ENCODE measurements at places on chromosomes 2 and 18.

DNA sequence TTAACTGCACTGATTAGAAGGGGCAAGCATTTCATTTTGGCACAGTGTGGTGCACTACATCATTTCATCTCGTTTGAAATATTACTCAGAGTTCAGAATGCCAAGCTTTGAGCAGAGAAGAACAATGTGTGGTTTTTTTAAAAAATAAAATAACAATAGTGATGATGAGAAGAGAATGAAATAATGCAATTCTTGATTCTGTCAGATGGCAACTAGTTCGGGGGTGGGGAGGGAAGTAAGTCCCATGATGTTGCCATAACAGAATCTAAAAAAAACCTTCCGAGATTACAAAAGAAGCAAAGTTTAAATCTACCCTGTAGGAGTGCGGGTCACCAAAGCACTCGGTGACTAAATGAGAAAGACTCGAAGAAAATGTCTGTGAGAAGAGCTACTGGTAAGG lies 490.4 kb downstream of the NR4A2 start:
- DNase-seq = no peak

DNA sequence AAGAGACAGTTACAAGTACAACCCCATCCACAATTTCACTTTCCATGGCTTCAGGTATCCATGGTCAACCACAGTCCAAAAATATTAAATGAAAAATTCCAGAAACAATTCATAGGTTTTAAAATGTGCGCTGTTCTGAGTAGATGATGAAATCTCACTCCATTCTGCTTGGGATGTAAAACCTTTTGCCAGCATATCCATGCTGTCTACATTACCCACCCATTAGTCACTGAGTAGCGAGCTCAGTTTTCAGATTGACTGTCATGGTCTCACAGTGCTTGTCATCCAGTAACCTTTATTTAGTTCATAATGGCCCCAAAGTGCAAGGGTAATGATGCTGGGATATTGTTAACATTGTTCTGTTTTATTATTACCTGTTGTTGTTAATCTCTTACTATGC lies 40.5 kb downstream of the SMAD4 start:
- DNase-seq = no peak

DNA sequence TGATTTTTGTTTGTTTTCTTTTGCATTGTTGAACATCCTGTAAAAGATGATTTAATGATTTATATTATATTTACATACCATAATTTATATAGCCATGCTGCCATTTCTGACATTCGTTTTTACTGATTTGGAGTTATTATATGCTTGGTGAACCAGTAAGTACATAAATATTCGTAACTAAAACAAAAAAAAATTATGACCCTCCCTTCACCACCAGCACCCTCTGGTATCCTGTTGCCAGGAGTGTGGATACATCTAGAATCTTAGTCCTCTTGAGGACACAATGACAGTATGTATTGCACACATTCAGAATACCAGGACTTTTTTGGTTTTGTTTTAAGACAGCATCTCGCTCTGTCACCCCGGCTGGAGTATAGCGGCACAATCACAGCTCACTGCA lies 43.9 kb upstream of the B3GNT7 start:
- DNase-seq = no peak

GRCh38 chr2:127166231-127166860 lies 53.8 kb downstream of the CYP27C1 start:
- no peak for DNase-seq

DNA sequence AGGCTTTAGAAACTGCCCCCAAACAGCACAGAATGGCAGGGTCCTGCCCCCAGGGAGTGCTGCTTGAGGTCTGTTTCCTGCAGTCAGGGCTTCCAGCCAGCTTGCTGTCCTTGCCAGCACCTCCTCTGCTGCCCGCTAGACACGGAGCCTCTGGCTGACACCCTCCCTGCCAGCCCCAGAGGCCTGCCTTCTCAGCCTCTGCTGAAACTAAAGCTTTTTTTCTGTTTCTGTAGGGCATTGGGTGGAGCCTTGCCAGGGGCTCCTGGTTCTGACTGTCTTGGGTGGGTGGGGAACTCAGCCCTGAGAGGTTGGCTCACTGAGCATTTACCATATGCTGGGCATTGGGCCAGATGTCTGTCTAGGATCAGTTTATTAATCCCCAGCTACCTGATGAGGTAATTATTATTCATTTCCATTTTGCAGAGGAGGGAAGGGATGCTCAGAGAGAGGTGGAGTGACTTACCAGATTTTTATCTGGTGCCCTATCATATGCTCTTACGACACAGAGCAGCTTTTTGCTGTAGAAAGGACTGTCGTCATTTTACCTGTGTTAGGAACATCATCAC lies 35.4 kb downstream of the INPP4A start:
- DNase-seq = no peak

DNA sequence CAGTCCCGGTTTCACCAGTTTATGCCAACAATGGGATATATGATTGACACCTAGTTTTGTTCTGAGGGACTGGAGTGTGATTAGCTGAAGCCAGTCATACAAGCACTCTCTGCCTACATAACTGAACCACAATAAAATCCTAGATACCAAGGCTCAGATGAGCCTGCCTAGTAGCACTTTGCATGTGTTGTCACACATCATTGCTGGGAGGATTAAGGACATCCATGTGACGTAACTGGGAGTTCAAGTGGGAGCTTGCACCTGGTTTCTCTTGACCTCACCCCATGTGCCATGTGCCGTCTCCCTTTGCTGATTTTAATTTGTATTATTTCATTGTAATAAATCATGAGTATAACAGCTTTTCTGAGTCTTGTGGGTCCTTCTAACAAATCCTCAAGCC lies 90.3 kb downstream of the TMEM163 start:
- no peak for DNase-seq
